NCI-H524 (cell line): ENCODE measurements at places on chromosomes 11 and 22.

- no peak for DNase-seq
These were observed 40.0 kb downstream of the AMBRA1 start for GRCh38 chr11:46553814-46554212.

- DNase-seq: no peak
These were observed at the start of gene NEAT1 for GRCh38 chr11:65422633-65423515. Gene NEAT1 (plus strand): TSS chr11:65422798.

- DNase-seq: no peak
These were observed 63.9 kb downstream of the AHNAK start for GRCh38 chr11:62482753-62483152.

DNA sequence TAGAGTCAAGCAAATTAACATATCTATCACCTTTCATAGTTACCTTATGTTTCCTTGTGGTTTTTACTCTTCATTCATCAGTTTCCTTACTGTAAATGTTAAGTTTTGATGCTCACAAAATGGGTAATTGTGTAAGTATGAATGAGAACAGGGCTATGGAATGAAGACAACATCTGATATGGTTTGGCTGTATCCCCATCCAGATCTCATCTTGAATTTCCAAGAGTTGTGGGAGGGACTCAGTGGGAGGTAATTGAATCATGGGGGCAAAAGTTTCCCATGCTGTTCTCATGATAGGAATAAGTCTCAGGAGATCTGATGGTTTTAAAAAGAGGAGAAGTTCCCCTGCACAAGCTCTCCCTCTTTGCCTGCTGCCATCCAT, 107.6 kb downstream of the CCDC34 start:
- no peak for DNase-seq

DNA sequence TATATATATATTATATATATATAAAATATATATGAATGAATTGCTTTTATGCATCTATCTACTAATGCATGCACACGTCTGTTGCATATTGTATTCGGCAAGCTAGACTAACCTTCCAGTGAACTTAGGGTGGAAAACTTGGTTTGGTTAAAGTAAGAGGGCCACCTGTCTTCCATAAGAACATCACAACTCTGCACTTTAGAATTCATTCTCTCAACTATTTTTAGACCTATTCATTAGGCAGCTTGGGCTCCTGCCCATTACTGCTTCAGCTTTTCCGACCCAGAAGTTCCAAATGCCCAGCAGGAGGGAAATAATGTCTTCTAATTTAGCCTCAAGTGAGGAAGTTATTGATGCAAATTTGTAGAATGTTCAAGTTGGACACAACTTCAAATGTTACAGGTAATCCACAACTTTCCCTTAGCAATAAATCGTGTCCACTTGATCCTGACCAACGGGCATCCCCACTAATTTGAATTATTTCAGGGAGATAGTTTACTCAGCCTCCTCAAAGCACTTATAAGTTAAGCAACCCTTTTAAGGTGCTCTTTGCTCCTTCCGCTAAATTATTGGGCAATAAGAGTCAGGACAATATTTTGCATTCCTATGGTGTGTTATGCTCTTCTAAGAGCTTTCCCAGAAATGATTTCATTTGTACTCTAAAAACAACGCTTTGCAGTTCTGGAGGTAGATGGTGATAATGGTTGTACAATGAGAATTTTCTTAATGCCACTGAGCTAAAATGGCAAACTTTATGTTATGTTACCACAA, 132.3 kb downstream of the OPCML start:
- no peak for DNase-seq

DNA sequence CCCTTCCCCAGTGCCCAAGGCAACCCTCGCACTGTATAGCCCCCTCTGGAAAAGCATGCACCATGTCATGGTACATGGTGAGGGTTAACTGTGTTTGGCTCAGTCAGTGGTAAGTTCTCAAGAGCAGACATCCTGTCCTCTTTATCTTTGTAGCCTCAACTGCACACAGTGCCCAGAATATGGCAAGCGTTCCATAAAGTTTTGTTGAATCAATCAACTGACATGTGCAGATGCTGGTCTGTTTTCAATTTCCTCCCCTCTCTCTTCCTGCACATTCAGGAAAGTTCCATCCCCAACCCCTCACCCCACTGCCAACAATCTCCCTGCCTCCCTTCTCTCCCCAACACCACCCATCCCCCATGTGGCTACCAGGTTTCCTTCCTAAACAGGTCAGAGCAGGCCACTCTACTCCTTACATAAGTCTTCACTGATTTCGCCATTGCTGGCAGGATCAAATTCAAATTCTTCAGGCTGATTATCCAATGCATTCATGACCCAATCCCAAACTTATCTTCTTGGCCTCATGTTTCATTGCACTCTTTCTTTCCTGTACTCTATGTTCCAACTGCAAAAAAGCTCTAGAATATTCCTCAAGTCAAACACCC, 15.5 kb upstream of the TMPRSS5 start:
- DNase-seq: no peak

GRCh38 chr11:124674571-124674970, 867 bp downstream of the SPA17 start:
- no peak for DNase-seq

- DNase-seq: no peak
These were observed 176.4 kb downstream of the SHANK2 start for GRCh38 chr11:71075871-71076420.

- DNase-seq: no peak
These were observed 731.1 kb upstream of the LUZP2 start for GRCh38 chr11:23765682-23766252.

DNA sequence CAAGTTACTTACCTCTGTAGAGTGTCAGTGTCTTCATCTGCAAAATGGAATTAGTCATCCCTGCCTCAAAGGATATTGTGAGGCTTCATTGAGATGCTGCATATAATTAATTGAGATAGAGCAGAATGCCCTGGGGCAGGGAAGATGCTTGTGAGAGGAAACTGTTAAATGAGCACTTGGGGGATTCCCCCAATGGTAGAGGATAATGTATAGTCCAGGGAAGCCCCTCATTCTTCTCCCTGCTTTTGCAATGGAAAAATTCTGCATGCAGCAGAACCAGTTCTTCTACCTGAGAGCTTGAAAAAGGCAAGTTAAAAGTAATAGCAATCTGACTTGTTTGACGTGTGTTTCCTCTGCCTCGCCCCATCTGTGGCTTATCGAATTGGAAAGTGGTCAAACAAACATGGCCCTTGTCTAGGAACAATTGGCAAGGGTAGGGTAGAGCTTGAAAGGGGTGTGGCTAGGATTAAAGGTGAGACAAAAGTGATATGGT, 90.9 kb downstream of the NAV2 start:
- DNase-seq: no peak

GRCh38 chr22:47116426-47117341, 354.2 kb downstream of the TBC1D22A start:
- no peak for DNase-seq

- DNase-seq: no peak
These were observed 14.1 kb downstream of the TMPRSS13 start for GRCh38 chr11:117914991-117915618.

- DNase-seq: no peak
These were observed 13.2 kb upstream of the USP18 start for GRCh38 chr22:18136563-18137320.

DNA sequence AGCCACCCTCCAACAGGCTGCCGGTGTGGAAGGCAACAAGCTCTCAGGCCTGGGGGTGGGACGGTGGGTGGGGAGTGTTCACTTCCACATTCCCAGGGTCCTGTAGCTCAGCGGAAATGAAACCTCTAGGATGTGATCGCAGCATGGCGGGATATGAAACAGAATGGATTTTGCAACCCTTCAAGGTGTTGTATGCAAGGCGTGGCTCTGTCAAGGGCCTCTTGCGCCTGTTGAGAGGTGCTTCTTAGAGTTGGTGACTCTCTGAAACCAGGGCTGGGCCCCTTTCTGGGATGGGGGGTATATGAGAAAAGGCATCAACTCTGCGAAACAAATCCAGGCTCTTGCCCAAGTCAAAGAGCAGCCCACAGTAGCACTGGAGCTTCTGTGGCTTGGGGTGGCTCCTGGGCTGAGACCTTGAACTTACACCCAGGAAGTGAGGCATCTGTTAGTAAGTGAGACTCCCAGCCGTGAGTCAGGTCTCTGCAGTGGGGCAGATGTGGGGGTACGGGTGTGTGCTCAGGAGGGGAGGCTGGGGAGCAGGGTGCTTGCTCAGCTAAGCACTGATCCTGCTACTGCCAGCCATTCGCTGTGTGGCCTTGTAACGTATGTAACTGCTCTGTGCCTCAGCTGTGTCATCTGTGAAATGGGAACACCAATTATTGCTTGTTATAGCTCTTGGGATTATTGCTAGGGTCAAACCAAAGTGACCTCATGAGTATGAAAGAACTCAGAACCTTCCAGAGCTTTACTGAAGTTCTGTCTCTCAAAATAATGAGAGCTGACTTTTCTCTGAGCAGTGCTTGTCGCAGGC, 28.3 kb downstream of the NECTIN1 start:
- no peak for DNase-seq

GRCh38 chr11:101707477-101707876, 123.7 kb upstream of the TRPC6 start:
- DNase-seq: no peak

DNA sequence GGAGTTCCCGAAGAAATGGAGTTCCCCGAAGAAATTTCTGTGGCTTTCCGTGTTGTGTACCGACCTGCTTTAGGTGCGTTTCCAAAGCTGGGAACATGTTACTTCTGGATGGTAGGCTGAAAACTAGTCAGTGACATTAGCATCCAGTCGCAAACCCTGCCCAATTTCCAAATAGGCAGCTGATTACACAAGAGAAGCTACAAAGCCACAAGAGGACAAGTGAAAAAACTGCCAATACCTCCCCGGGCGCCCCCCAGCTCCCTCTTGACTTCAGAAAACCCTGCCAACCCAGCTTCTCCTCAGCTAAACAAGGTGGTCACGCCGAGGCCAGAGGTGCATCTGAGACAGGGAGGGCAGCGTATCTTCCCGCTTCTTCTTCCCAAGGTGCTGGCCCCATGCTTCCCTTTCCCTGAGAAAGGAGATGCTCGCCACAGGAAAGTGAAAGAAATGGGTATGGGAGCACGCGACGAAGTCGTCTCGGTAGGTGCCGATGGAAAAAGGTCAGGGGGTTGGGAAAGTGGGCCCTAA, 551 bp downstream of the AGBL2 start:
- DNase-seq: no peak

GRCh38 chr11:73792584-73792983, 4.9 kb downstream of the MRPL48 start:
- DNase-seq: no peak

- DNase-seq: no peak
These were observed 10.9 kb downstream of the MRGPRF start for GRCh38 chr11:69002110-69002569.

- DNase-seq: no peak
These were observed 28.0 kb downstream of the OR8D1 start for GRCh38 chr11:124285610-124286344.

GRCh38 chr11:57901756-57902155, 121.9 kb upstream of the OR9Q1 start:
- DNase-seq: no peak

GRCh38 chr11:70470127-70470526, 71.8 kb downstream of the CTTN start:
- DNase-seq: peak; percentile 70

DNA sequence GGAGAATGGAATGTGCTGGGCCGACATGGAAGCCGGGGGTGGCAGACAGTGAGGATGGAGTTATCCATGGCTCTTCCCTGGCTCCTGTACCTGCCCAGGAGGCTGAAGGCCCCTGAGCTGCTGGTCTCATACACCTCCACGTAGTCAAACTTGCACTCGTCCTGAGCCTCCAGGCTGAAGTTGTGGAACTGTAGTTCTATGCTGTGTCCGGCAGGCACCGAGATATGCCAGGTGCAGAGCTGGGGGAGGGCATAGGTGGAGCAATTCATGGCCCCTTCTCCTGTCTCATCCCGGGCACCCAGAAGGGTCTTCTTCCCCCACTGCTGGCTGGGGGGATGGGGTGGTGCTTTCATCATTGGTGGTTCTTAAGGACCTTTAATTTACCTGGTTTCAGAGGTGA, 2.8 kb downstream of the MFRP start:
- no peak for DNase-seq

- DNase-seq: no peak
These were observed 24.8 kb downstream of the PAK1 start for GRCh38 chr11:77449060-77449521.

GRCh38 chr11:126336671-126337101, 18.8 kb upstream of the ST3GAL4 start:
- no peak for DNase-seq

- DNase-seq: no peak
These were observed 922 bp downstream of the CRACR2B start for GRCh38 chr11:828506-829175.

- no peak for DNase-seq
These were observed 123.2 kb upstream of the LDLRAD3 start for GRCh38 chr11:35820614-35821013.

DNA sequence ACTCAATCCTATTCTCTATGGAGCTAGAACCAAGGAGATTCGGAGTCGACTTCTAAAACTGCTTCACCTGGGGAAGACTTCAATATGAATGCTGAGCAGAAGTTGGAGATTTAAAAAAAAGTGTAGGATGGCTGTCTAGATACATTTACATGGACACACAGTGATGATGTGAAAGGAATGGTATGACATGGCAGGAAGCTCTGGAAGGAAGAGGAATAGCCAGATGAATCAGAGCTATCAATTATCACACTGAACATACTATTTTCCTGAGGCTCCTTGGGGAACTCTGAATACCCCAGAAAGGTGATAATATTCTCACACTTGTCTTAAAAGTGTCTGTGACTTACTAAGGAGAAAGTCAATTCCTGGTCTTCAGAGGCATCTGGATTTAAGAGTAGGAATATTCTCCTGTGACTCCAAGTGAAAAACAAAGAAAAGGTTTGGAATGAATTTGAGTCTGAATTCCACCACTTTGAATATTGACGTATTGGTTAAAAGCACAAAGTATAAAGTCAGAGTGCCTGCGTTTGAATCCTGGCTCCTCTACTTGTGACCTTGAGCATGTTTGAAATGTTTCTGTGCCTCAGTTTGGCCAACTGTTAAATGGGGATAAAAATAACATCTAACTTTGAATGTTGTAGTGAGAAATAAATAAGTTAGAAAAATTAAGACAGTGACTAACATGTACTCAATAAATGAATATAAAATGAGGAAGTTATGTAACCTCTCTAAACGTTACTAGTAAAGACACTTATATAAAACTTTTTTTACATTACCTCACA, 1.3 kb downstream of the OR52D1 start:
- no peak for DNase-seq
